Renal cortex interstitium (tissue), 15 donors: ENCODE measurements at places on chromosomes 1 and 21.
A peak's percentile ranks its signal among the peaks of the same experiment; 100 is the strongest.

DNA sequence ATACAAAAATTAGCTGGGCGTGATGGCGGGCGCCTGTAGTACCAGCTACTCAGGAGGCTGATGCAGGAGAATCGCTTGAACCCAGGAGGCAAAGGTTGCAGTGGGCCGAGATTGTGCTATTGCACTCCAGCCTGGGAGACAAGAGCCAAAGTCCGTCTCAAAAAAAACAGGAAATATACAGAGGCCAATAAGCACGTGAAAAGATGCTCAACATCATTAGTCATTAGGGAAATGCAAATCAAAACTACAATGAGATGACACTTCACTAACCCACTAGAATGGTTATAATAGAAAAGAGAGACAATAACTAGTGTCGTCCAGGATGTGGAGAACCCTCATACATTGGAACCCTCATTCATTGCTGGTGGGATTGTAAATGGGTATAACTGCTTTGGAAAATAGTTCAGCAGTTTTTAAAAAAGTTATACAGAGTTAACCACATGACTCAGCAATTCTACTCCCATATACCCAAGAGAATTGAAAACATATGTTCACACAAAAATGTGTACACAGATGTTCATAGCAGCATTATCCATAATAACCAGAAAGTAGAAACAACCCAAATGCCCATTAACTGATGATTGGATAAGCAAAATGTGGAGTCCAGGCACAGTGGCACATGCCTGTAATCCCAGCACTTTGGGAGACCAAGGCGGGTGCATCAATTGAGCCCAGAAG is 6.4 kb upstream of the E2F2 start:
- no peak for DNase-seq

DNA sequence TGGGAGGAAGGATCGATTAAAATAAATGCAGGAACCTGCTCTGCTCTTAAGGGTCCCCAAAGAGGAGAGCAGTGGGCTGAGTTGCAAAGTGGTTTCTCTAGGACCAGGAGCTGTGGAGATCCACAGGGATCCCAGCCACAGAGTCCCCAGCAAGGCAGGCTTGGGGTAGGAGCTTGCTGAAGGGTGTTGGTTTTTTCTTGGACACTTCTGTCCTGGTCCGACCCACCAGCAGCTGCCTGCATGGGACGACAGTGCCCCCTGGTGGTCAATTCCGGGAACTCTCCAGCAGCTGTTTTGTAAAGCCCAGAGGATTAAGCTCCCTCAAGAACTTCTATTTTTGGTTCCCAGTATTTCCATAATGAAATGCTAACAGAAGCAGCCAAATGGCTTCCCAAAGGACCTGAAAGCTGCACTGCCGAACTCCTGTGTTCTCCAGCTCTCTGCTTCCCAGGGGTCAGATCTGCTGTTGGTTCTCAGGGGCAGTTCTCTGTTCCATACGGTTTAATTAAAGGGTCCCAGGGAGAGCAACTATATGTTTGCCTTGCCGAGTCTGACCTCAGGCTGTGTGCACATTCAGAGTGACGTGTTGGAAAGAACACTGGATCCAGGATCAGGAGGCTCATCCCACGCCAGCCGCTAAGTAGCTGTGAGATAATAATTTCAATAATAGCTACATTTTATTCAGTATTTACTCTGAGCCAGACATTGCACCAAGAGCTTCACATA is 23.2 kb downstream of the NENF start:
- peak; percentile 71 for DNase-seq

- no peak for DNase-seq
These were observed 128.0 kb upstream of the ADGRL2 start for GRCh38 chr1:81672766-81673165.

DNA sequence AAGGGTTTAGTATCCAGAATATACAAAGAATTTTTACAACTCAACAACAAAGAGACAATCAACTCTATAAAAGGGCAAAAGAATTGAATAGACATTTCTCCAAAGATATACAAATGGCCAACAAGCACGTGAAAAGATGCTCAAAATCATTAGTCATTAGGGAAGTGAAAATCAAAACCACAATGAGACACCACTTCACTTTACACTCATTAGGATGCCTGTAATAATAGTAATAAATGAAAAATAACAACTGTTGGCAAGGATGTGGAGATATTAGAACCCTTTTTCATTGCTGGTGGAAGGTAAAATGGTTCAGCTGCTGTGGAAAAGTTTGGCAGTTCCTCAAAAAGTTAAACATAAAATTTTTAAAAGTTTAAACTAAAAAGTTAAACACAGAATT is 7.0 kb upstream of the ABCD3 start:
- no peak for DNase-seq

DNA sequence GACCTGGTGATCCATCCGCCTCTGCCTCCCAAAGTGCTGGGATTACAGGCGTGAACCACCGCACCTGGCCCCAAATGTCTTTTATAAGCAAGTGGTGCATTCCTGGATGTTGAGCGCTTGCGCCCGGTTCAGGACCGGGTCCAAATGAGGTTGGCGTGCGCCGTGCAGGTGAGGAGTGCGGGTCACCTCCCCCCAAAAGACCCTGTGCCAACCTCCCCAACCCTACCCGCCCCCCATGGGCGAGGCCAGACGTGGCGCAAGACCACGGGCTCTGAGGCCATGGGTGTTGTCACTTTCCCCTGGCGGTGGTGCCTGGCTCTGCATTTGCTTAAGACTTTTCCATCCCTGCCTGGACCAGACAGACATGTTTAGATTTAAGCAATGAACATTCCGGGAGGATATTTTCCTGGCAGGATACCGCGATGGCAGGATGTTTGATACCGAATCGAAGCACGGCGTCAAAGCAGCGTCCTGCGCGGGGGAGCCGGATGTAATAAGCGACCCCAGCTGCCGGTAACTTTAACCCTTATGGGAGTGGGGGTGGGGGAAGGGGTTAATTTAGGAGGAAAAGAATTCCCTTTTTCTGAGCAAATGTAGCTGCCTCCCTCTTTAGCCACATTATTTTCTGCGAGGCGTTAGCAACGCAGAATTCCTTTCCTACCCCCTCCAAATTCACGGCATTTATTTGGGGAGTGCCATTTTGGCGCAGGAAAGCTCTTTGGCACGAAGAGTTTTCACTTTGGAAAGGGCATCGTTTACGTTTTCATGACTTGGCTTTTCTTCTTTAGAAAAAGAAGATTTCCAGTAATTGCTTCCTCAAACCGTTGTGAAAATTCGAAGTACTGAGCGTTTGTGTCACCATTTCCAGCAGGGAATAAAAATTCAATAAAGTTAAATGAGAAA is 27.8 kb upstream of the RNF187 start:
- DNase-seq: peak; percentile 62

- DNase-seq: peak; percentile 44
These were observed 249.1 kb upstream of the NR5A2 start for GRCh38 chr1:199778324-199778955.

- no peak for DNase-seq
These were observed 8.3 kb downstream of the ATAD3B start for GRCh38 chr1:1479547-1480487.

DNA sequence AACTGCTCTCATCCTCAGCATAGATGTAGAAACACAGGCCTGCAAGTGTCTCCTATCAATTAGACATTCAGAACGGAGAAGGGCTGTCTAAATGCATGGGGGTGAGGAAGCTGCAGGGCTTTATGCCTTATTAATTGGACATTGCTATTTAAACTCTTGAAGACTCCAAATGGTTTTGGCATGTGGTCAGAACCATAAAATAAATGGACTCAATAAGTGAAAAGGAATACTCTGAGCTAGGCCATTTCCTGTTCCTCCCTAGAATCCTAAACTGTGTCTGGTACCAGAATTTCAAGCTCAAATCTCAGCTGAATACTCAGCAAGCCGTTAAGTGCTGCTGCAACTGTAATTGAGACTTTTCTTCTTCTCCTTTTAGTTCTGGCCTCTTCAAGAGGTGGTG is 80.4 kb upstream of the C1orf87 start:
- DNase-seq: peak; percentile 6

DNA sequence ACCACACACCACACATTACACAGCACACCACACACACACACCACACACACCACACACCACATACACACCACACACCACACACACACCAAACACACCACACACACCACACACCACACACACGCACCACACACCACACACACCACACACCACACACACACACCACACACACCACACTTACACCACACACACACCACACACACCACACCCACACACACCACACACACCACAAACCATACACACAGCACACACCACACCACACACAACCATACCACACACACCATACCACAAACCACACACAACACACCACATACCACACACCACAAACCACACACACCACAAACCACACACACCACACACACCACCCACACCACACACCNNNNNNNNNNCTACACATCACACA is 40.9 kb upstream of the SIK1 start:
- DNase-seq: no peak

DNA sequence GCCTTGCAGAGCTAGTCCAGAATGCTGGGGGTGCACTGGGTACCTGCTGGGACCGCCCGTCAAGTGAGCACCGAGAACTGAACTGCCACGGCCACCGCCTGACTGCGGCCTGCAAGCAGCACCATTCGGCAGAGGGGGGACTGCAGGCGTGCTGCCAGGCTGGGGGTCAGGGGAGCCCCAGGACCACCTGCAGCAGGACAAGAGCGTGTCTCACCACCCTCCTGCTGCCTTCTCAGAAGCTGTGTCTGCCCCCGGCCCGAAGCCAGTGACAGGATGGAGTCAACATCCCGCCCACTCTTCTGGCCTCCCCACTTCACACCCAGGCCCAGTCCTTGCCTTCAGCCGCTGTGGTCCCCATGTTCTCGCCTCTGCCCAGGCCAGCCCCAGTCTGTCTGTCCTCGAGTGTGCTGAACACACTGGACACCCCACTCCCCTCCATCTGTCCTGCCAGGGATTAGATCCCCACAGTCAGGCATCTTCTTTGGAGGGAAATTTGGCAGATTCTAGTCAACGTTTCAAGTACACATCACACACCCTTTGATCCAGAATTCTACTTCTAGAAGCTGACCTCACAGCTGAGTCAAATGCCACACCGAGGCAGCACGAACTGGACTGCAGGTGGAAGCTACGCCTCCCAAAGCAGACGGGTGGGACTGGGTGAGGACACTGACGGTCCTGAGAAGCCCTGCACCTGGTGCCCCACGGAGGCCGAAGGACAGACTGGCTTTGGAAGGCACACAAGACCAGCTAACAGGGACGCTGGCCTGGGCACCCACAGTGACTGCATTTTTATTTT is 26.0 kb downstream of the PTTG1IP start:
- no peak for DNase-seq

- no peak for DNase-seq
These were observed 28.3 kb downstream of the VANGL2 start for GRCh38 chr1:160428655-160429054.

- DNase-seq: no peak
These were observed 20.5 kb upstream of the MYBPHL start for GRCh38 chr1:109327285-109327684.

GRCh38 chr1:5119366-5120234 is 465.2 kb downstream of the AJAP1 start:
- DNase-seq: no peak
